Glutamatergic neuron (in vitro differentiated cells): ENCODE measurements at places on chromosomes 16 and 17.

DNA sequence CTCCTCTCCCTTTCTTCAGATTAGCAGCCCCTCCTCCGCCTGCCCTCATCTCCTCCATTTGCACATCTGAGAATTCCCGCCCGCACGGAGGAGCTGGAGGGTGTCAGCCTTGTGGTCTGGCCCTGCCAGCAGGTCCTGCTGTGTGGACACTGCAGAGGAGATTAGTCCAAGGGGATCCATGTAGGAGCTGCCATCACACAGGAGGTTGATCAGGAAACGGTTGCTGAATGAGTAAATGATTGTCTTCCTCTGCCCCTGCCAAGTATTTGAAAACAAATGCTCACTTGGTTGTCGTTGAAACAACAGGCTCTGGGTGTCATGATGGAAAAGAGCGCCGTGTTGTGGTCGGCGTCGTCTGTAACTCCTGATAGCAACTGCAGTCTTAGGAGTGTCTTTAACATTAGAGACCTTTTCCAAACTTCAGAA is 63.8 kb upstream of the CHMP6 start:
- peak; percentile 45 for DNase-seq

DNA sequence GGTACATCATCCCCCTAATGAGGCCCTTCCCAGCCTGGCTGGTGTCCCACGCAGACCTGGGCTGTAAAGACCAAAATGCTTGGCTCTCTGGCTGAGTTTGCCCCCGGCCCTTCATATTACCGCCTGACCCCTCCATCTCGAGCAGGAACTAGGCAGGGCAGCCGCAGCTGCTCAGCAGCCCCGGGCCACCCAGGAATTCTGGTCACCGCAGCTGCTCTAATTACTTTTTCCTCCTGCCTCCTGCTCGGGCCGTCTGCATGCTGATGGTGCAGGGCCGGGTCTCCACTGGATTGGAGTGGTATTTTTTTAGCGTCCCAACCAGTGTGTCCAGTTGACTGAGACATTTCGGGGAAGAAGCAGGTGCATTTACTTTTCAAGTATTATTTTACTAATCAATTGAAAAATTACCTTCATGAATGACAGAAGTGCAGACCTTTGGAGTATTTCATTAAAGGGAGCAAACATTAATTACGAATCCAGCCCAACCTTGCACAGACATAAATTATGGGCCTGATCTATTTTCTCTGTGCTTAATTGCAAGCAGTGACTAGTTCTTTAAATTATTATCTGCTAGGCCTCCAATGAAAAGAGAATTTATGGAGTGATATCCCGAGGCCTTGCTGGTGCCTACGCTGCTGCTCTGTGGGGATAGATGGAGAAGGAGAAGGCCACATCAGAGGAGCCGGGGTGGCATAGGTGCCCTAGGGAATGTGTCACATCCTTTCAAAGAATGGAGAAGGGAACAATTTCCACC is 176.2 kb downstream of the CYLD start:
- no peak for DNase-seq

DNA sequence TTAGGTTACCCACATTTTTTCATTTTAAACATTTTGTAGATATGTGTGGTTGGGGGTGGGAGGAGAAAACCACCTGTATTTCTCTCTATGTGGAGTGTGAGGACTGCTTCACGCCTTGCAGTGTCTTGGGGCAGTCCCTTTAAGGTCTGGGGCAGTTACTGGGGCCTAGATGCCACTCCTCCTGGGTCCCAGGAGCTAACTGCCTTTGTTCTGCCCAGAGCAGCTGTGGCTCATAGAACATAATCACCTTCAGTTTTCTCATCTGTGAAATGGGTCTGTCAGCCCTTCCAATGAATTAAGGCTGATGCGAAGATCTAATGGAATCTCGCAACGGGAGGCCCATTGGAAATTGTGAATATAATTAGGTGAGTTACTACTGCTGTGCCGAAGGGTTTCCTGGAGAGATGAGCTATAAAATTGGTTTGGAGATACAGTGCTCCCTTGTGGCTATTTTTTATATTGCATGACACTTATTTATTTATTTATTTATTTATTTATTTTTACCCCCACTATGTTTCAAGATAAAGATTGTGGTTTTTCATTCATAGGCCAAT is 22.9 kb downstream of the DHRS7C start:
- DNase-seq, result no peak

DNA sequence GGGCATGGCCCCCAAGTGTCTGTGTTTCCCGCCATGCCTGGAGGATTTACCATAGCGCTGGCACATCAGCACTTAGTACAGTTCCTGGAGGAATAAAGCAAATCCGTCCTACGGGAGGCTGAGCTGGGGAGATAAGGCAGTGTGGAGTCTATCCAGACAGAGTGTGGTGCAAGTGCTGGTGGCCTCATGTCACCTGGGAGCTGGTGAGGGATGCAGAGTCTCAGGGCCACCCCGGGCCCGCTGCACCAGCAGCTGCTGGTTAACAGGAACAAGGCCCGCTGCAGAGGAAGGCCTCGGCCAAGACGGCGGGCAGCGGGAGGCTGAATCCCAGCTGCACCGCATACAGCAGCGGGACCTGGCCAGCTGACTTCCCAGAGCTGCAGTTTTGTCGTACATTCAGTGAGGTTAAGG is 57.3 kb upstream of the CDC42EP4 start:
- DNase-seq, result no peak

- peak; percentile 58 for DNase-seq
Measured at GRCh38 chr17:59105852-59106462, 723 bp downstream of the TRIM37 start.

DNA sequence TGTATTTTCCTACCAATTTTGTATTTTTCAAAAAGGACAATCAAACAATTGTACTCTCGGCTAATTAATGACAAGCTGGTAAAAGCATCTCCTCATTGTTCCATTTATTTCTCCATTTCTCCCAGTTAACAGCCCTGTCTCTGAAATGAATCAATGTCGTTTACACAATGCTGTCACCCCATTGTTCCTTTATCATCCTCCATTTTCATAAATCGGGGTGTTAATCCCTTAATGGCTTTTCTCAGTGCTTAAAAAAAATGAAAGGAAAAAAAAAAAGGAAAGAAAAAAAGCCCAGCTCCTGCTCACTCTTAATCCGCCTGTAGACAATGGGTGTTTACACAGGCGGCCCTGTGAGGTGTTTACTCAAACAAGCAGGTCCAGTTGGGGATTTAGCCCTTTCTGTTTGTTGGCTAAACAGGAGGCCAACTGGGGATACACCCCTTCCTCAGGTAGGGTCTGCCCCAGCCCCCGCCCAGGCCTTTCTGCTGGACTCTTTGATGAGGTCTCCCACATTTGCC is 86.8 kb upstream of the SALL1 start:
- DNase-seq, result no peak

- no peak for DNase-seq
Measured at GRCh38 chr17:73841431-73842060, 197.3 kb upstream of the SDK2 start.
